GM10248 (cell line): ENCODE measurements at places on chromosomes 6 and 20.

DNA sequence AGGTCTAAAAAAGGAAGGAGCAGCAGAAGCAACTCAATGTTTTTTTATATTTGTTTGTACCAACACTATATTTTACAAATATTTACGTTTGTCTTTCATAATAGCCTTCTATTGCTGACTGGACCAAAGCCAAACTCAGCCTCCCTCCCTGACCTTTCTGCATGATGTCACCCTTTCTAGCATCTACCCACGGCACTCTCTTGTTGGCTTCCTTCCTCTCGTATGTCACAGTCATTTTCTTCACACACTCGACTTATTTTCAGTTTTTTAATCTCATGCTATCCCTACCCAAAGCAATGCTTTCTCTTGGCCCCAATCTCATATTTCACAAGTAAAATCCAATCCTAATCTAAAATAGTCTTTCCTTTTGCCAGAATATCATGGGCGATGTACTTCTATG, 16.3 kb upstream of the FAM8A1 start:
- no peak for DNase-seq

DNA sequence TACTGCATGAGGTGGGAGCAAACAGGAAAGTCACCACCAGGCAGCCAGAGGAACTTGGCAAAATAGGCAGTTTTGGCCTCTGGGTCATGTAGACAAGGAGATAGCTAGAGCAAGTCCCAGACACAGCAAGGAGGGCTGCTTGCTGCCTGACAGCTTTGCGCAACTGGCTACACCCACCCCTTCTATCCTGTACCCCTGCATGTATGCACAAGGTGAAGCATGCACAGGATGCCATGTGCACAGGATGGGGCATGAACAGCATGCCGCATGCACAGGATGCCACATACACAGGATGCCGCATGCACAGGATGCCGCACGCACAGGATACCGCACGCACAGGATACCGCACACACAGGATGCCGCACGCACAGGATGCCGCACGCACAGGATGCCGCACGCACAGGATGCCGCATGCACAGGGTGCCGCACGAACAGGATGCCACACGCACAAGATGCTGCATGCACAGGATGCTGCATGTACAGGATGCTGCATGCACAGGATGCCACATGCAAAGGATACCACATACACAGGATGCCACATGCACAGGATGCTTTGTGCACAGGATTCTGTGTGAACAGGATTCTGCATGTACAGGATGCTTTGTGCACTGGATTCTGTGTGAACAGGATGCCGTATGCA, 104.9 kb upstream of the IYD start:
- DNase-seq = no peak

- no peak for DNase-seq
These were observed 338.8 kb upstream of the CDH4 start for GRCh38 chr20:60913298-60913697.

DNA sequence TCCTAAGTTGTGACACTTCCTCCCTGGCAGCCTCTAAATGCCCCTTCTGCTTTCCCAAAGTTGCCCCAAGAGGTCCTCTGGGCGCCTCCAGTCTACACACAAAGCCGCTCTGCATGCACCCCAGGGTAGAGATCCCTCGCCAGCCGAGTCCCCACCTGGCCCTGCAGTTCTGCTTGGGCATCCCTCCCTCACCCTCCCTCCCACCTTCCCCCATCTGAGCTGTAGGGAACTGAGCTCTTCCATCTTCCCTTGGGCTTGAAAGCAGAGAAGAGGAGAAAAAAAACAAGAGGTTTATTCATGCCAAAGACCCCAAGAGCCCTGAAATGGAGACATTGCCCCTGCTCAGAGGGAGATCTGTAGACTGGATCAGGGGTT, 5.7 kb upstream of the FGD2 start:
- DNase-seq = no peak
